ENCODE measurements at places on chromosomes 11 and 22. TPM values are rescaled to one million over a fixed set of nuclear protein-coding genes. Genes with fewer than 3 reads are reported as not detected.

- H3K36me3 ChIP-seq: no peaks in the 10 kb centered on the region
- H3K27me3 ChIP-seq: peaks cover 5% of the 10 kb centered on the region
- no peak overlapping the region for H3K27ac ChIP-seq
- no peak overlapping the region for H3K4me3 ChIP-seq
- no peak for DNase-seq
Measured at GRCh38 chr22:19150482-19151328, 613 bp upstream of the GSC2 start.

- H3K4me1 ChIP-seq: no peaks in the 10 kb centered on the region
- H3K27me3 ChIP-seq: no peaks in the 10 kb centered on the region
- no peak overlapping the region for H3K4me3 ChIP-seq
Measured at GRCh38 chr22:40547729-40548143, 88.8 kb downstream of the MRTFA start.

CARNS1 gene
- 3.3 TPM for total RNA-seq

GRCh38 chr11:93986716-93987115 is 34.4 kb upstream of the HEPHL1 start:
- no peaks in the 10 kb centered on the region for H3K36me3 ChIP-seq
- no peak for DNase-seq
- H3K27ac ChIP-seq: no peak overlapping the region
- H3K4me3 ChIP-seq: no peak overlapping the region
- H3K27me3 ChIP-seq: no peaks in the 10 kb centered on the region
- no peaks in the 10 kb centered on the region for H3K4me1 ChIP-seq

PATE4 gene
- total RNA-seq: not detected

GRCh38 chr22:38023045-38023444 is 34.2 kb upstream of the PICK1 start:
- H3K4me3 ChIP-seq: no peak overlapping the region
- H3K36me3 ChIP-seq: no peaks in the 10 kb centered on the region
- H3K4me1 ChIP-seq: no peaks in the 10 kb centered on the region
- H3K27ac ChIP-seq: no peak overlapping the region
- H3K27me3 ChIP-seq: no peaks in the 10 kb centered on the region

- DNase-seq: peak; percentile 83
- H3K4me1 ChIP-seq: peaks cover 25% of the 10 kb centered on the region
- no peaks in the 10 kb centered on the region for H3K36me3 ChIP-seq
- H3K27ac ChIP-seq: peak overlapping the region; percentile 96
- no peaks in the 10 kb centered on the region for H3K27me3 ChIP-seq
- H3K4me3 ChIP-seq: peak overlapping the region; percentile 54
Measured at GRCh38 chr11:72038491-72038890, 39.8 kb downstream of the IL18BP start.

TMEM191C gene
- total RNA-seq: 20.7 TPM

Measured in uterus (tissue), 4 donors.